T-helper 1 cell (primary cell): ENCODE measurements at places on chromosomes 7 and 10.

DNA sequence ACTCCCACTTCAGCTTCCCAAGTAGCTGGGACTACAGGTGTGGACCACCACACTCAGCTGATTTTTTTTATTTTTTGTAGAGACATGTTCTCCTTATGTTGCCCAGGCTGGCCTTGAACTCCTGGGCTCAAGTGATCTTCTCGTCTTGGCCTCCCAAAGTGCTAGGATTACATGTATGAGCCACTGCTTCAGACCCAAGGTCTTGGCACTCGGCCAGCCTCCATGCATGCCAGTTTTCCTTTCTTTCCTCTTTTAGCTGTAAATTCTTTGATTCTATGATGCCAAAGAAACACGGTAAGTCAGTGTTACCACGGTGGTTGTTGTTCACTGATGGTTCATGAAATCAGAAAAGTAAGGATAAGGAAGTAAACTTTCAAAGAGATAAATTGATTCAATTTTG lies 3.0 kb upstream of the MGAM start:
- no peak for DNase-seq

- no peak for DNase-seq
Observed at GRCh38 chr10:95397747-95398146, 106.9 kb upstream of the PDLIM1 start.

DNA sequence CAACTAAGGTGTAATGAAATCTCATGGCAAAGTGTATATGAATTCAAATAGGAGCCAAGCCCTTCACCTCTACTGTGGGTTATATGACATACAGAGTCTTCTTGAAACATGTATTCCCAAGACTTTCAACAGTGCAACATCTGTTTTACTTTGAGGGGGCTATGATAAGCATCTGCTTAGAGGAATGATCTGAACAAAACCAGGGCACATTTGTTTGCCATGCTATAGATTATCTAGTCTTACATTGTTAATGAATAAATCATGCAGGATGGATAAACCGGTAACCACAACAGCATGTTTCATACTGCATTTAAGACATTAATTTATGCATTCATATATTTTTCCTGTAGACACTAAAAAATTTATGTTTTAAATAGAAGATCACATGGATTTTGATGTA lies 1021.9 kb downstream of the LRMDA start:
- DNase-seq, result no peak

DNA sequence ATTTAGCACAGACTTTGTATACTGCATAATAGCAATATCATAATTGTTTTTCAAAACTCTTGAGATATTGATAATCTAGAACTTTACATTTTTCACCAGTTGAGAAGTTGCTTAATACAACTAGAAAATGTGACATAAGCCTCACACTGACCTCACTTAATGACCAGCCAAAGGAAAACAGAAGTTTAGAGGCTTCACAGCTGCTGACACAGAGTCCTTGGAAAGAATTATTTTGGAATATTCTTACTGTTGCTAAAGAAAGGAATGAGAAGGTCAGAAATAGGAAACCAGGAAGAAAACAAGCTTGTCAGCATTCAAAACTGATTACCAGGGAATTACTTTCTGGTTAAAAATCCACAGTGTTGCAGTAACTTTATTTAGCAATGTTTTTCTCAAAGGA lies 35.5 kb upstream of the WASL start:
- DNase-seq, result no peak

DNA sequence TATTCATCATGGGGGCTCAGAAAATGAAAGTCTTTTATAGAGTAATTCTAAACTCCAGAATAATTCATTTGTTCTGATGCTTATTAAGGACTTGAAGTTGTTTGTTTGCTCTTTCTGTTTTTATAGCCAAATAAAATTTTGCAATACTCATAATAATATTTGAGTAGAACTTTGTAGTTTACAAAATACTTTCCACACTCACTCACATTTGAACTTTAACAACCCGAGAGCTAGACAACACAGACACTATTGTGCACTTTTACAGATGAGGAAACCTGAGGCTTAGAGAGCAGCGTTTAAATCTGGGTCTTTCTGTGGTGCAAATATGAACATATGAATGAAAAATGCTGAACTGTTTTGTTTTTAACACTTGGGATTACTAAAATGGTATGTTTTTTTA lies 126.8 kb downstream of the KAT6B start:
- no peak for DNase-seq

GRCh38 chr10:99834410-99834809 lies 52.0 kb downstream of the ABCC2 start:
- no peak for DNase-seq

GRCh38 chr10:97319671-97320479 lies 804 bp downstream of the FRAT1 start:
- peak; percentile 71 for DNase-seq

DNA sequence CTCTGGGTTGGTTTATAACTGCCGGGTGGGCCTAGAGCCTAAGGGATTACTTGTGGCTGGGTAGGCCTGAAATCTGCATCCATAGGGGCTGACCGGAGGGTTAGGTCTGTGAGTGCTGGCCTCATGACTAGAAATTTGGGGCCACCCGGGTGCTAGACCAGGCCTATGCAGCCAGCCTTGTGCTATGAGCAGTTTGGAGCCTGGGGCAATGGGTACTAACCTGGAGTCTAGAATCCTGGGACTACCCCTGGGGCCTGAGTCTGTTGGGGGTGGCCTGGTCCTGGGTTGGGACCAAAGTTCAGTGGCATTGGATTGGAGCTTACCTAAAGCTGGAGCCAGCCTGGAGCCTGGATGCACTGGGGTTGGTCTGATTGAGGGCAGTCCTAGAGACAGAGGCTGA lies 995.2 kb downstream of the ANKRD7 start:
- no peak for DNase-seq

- no peak for DNase-seq
Observed at GRCh38 chr7:99383791-99384370, 9.4 kb downstream of the ARPC1B start.

DNA sequence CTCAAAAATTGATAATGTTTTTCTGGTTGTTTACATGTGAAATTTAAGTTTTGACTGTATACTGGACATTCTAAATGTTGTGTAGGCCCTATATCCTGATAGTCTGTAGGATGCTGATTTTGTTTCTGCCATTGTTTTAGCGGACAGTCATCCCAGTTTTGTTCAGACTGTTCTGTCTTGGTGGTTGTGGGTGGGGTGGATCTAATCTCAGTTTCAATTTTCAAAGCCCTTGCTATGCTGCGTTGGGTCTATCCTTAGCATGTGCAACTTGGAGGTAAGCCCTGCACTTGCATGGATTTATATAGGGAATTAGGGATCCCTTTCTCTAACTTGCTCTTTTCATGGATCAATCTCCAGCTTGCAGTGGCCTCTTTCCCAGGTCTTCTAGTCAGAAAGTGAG lies 19.1 kb downstream of the DBF4 start:
- no peak for DNase-seq

GRCh38 chr10:103231047-103231551 lies 14.6 kb upstream of the RPEL1 start:
- DNase-seq, result no peak

GRCh38 chr7:138584283-138584682 lies 116.9 kb downstream of the SVOPL start:
- no peak for DNase-seq

DNA sequence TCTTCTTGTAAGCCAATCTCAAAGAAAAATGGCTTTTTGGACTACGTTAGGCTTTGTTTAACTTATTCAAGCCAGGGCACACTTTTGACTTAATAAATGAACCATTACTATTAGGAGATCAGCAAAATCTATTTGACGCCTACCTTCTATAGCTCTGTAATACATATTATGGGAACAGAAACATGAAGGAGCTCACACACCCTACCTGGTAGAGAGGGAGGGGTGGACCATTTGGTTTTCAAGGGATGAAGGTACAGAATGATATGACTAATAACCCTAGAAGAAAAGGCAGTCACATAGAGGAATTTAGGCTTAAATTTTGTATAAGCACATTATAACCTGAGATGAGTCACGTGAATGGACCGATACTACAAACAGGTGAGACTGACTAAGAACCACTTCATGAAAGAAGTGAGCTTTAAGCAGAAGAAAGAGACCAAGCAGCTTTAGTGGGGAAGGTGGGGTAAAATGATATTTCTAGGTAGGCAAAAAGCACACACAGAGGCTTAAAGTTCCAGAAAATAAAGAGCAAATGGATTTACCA lies 106.8 kb upstream of the CTTNBP2 start:
- DNase-seq, result no peak

- no peak for DNase-seq
Observed at GRCh38 chr7:45570797-45571196, 3.4 kb upstream of the ADCY1 start.

GRCh38 chr7:127534636-127535035 lies 50.8 kb downstream of the GCC1 start:
- DNase-seq, result no peak

- DNase-seq, result no peak
Observed at GRCh38 chr7:66682350-66683093, 53.8 kb downstream of the KCTD7 start.

GRCh38 chr10:12934777-12935176 lies 66.7 kb downstream of the CCDC3 start:
- no peak for DNase-seq

DNA sequence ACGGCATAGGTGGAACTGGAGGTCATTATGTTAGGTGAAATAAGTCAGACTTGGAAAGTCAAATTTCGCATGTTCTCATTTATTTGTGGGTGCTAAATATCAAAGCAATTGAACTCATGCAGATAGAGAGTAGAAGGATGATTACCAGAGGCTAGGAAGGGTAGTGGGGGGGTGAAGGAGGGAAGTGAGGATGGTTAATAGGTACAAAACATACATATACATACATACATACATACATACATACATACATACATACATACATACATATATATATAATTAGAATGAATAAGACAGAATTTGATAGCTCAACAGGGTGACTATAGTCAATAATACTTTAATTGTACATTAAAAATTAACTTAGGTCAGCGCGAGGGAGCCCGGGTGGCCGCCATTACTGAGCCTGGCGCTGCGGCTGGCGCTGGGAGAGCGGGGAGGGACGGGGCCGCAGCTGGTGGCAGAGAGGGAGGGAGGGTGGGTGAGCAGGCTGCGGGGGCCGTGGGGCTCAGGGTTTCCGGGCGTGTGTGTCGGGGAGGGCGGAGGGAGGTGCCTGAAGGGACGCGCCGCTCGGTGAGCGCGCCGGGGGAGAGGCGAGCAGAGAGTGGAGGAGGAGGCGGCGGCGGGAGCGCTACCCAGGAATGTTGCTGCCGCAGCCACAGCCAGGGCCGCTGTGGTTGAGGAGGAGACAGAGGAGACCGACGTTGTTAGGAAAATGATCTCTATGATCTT lies 85.8 kb upstream of the EGFR start:
- DNase-seq, result no peak

GRCh38 chr10:17202506-17202905 lies 1.0 kb upstream of the TRDMT1 start:
- no peak for DNase-seq

- DNase-seq, result no peak
Observed at GRCh38 chr7:88329532-88330463, 23.1 kb upstream of the STEAP4 start.
